ENCODE measurements at places on chromosomes 12 and 14.

DNA sequence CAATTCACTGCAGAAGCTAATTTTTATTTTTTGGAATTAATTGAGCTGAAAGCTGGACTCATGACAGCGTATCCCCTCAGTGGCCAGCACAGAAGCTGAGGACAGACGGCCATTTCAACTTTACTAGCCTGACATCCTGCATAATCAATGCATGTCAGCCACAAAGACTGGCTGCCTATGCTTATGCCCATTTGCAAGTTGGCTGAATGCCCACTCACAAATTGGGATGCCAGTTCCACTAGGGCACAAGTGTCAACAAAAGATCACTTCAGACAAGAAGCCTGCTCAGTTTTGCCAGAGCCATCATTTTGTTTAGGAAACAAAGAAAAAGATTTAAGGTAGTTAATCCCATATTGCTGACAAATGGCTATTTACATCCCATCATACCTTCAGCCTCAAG lies 417.6 kb downstream of the NOVA1 start:
- no peak for DNase-seq

DNA sequence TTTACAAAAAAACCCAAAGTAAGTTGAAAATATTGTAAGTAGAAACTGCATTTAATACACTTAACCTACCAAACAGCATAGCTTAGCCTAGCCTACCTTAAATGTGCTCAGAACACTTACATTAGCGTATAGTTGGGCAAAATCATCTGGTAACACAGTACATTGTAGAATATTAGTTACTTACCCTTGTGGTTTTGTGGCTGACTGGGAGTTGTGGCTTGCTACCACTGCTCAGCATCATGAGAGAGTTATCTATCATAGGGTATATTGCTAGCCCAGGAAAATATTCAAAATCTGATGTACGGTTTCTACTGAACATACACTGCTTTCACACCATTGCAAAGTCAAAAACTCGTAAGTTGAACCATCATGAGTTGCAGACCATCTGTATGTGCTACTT lies 141.7 kb upstream of the GARIN6 start:
- DNase-seq: no peak

GRCh38 chr12:73445658-73446324 lies 1091.8 kb upstream of the ATXN7L3B start:
- no peak for DNase-seq

DNA sequence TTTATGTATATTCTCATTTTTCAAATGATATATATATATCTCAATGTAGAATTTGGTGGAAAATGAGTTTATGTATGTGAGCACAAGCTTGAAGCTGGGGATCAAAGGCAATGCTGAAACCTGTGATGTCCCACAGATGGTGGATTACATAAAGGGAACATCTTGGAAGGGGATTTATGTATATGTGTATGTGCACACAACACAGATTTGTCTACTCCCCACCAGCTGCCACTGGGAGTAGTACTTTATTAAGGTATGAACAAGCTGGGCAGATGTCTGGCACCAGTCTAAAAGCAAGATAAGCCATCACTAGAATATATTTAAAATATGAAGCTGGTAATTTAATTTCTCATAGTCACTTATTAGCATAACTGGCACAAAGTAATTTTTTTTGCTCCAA lies 895.6 kb downstream of the SLC6A15 start:
- DNase-seq: no peak

DNA sequence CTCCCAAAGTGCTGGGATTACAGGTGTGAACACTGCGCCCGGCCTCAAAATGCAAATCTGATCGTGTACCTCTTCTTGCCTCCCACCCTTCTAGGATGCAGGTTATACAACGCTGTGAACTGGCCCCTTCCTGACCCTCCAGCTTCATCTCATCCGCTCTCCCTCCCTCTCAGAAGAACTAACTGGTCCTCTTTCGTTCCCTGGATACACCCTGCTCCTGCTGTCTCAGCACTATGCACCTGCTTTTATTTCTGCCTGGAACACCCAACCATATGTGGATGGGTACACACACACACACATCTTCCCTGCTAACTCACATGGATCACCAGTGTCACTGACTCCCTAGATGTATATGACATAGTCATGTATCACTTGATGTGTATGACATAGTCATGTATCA lies 56.1 kb upstream of the VASH1 start:
- no peak for DNase-seq
